ENCODE measurements at places on chromosomes 11 and 22. TPM values are rescaled to one million over a fixed set of nuclear protein-coding genes. Genes with fewer than 3 reads are reported as not detected.

DNA sequence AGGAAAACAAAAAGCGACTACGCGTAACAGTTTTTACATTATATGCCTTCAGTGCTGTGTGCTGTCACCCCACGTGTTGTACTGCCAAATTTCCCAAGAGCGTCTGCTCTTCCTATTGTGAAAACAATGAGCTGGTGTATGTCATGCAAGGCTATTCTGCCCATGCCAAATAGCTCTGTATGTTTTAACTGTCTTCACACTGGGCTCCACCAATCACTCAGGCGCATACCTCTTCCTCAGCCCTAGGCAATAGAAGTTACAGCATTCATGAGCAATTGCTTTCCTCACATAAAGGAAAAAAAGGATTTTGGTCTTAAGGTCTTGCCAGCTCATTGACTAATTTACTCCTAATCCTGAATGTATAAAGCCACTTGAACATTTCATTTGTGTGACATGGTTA is 606.8 kb downstream of the NTM start:
- H3K4me3 ChIP-seq, result no peak overlapping the region
- H3K27me3 ChIP-seq, result no peaks in the 10 kb centered on the region
- no peaks in the 10 kb centered on the region for H3K36me3 ChIP-seq

Gene SPON1
- 0.79 TPM for total RNA-seq

GRCh38 chr11:112320668-112321067 is 60.0 kb upstream of the PLET1 start:
- no peak overlapping the region for H3K4me3 ChIP-seq
- no peak overlapping the region for H3K27ac ChIP-seq
- H3K36me3 ChIP-seq, result no peaks in the 10 kb centered on the region
- no peaks in the 10 kb centered on the region for H3K4me1 ChIP-seq
- DNase-seq, result no peak

Gene HTR3B
- not detected for total RNA-seq

Gene CNIH2
- 4.5 TPM for total RNA-seq

GRCh38 chr11:87125257-87125656 is 87.5 kb downstream of the TMEM135 start:
- no peak for DNase-seq
- no peak overlapping the region for H3K4me3 ChIP-seq
- no peaks in the 10 kb centered on the region for H3K36me3 ChIP-seq
- H3K4me1 ChIP-seq, result no peaks in the 10 kb centered on the region

DNA sequence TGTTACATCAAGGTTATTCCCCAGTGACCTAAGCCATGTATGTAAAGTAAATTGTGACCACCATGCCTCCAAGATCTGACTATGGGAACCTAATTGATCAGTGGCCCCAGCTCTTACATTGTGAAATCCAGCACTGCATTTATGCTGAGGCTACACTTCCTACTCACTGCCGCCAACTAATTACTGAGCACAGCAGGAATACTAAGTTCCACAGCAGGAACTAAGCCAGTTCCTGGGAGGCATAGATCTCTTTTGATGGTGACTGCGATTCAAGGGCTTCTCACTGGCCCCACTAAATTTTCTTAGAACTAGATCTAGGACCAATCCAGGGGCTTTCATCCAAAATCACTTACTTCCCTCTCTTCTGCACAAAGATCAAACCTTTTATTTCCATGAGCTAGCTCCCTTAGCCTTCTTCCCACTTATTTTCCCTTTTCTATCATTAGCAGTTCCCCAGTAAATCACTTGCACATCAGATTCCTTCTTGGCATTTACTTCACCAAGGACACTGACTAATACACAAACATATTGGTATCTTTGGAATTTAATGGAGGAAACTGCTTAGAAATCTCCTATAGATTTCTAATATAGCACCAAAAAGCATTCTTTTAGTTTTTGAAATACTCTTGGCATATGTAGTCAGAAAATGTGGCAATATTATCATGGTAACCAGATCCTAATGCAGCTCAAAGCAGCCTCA is 46.0 kb downstream of the CNTN5 start:
- H3K27ac ChIP-seq, result no peak overlapping the region
- H3K36me3 ChIP-seq, result no peaks in the 10 kb centered on the region
- H3K4me1 ChIP-seq, result no peaks in the 10 kb centered on the region
- no peak for DNase-seq
- H3K27me3 ChIP-seq, result no peaks in the 10 kb centered on the region
- no peak overlapping the region for H3K4me3 ChIP-seq

DNA sequence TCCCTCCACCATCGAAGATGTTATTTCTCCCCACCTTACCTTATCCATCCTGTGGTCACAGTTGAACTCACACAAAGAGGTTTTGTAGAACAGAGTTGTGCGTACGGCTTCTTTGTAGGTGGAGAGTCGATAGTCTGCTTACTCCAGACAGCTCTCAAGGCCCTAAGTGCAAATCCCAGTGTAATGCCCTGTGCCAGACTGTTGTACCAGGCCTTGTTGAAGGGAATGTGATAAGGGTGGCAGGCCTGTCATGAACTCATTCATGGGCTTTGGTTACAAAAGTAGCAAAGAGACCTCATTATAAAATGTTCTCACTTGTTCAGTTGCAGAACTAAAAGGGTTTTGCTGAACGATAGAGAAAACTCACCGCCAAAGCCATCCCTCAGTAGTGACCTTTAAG is 288.7 kb upstream of the CADM1 start:
- H3K27me3 ChIP-seq, result no peaks in the 10 kb centered on the region
- H3K4me3 ChIP-seq, result no peak overlapping the region
- H3K36me3 ChIP-seq, result no peaks in the 10 kb centered on the region
- H3K4me1 ChIP-seq, result no peaks in the 10 kb centered on the region
- no peak for DNase-seq

GRCh38 chr11:131885431-131885830 is 515.0 kb downstream of the NTM start:
- H3K27ac ChIP-seq, result no peak overlapping the region
- H3K4me3 ChIP-seq, result no peak overlapping the region
- no peaks in the 10 kb centered on the region for H3K4me1 ChIP-seq
- no peaks in the 10 kb centered on the region for H3K27me3 ChIP-seq
- no peaks in the 10 kb centered on the region for H3K36me3 ChIP-seq
- DNase-seq, result no peak

Gene SAA4
- total RNA-seq, result not detected
